ENCODE measurements at places on chromosomes 11 and 22.
A peak's percentile ranks its signal among the peaks of the same experiment; 100 is the strongest.

DNA sequence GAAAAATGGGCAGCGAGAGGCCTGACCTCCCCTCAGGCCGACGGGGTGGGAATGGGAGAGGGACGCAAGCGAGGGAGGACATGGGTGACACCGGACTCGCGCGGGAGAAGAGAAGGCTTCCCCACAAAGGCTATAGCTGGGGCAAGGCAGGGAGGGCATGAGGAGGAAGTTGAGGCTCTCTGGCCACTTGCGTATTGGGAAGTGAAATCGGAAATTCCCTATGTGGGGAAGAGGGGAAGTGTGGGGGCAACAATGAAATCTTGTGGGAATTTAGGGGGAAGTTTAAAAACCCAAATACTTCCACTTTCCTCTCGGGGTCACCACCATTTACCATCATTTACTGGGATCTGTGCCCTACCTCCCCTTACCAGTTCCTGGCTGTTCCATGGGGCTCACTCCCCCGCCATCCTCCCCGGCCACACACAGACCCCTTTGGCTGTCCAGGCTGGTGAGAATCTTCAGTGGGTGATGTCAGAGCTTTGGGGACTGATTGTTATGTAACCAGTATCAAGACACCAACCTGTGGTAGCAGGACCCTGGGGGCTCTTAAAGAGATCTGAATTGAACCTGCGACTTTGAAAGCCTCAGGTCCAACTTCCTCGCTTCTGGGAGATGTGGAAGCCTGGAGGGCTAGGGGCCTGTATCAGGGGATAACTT lies 951 bp upstream of the EHD1 start:
- DNase-seq, result no peak

- DNase-seq, result no peak
Measured at GRCh38 chr11:130781931-130782330, 134.3 kb downstream of the SNX19 start.

DNA sequence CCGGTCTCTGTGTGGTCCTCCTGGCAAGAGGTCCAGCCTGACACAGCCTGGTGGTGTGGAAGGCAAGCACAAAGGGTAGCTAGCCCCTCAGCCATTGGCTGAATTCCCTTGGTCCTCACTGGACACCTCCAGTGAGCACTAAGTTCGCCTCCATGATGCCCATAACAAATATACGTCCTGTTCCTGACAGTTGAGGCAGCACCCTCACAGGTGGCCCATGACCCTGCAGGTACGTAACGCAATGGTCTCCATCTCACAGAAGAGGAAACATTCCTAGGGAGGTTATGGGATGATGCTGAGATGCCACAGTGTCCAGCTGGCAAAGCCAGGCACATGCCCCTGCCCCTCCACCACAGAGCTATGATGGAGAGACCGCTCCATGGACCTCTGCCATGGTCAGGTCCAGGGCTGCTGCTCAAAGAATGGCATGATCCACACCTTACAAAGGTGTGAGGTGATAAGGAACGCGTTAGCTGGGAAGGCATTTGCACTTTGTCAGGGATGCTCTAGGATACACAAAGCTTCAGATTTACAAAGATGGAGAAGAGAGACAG lies 1.4 kb upstream of the GNAZ start:
- DNase-seq, result no peak

GRCh38 chr11:64654958-64655541 lies 64.0 kb downstream of the SLC22A12 start:
- no peak for DNase-seq

DNA sequence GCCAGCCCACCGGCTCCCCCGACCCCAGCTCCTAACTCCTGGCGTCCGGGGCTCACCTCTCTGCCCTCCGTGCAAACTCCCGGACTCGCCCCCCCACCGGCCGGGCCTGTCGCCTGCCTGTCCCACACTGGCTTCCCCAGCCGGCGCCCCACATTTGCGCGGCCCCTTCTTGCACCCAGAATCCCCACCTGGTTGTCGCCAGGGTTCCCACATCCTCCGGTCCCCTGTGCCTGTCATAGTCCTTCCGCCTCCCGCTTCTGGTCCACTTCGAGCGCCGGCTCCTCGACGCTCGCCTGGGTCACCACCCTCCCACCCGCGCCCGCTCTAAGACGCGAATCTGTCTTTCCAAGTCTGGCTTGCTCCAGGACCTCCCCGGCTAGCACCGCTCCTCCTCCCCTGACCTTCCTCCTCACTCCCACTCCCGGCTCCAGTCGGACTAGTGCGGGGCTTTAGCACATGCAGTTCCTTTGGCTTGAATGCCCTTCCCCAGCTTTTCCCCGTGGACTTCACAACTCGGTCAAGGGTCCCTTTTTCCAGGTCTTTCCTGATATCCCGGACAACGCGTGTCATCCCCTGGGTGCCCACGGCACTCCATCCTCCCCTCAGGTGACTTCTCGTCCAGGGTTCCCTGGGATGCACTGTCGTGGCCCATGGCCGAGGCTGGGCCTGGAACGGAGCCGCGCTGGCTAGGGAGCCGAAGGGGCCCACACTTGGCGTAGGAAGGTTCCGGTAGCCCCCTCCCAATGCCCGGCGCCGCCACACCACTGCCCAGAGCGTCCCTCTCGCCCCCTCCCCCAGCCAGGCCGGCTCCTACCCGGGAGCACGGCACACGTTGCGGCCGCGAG lies 635 bp downstream of the SCARF2 start:
- no peak for DNase-seq

DNA sequence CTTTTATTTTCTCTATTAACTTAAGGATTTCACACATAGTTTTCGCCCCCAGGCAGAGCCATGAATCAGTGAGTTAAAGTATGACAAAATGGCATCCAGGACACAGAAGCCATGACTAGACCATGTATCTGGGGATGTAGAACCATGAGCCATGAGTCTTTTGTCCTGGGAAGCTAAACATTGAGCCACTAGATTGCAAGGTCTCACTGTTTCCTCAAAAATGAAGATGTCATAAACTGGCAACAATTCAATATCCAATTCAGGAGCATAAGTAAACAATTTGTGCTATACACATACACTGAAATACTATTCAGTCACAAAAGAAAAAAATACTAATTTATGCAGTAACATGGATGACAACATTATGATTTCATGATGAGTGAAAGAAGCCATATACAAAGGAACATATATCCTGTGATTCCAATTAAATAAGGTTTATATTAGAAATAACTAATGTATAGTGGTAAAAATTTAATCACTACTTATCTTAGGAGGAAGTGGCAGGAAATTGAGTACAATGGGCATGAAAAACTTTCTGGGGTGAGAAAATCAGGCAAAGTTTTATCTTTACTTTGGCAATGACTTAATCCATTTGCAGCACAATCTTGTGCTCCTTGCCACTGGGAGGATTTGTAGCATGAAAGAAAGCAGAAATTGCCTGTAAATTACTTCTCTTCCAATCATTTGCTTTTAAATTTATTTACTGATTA lies 28.5 kb upstream of the CARD16 start:
- no peak for DNase-seq

GRCh38 chr22:23113067-23113846 lies 28.5 kb downstream of the RSPH14 start:
- no peak for DNase-seq

DNA sequence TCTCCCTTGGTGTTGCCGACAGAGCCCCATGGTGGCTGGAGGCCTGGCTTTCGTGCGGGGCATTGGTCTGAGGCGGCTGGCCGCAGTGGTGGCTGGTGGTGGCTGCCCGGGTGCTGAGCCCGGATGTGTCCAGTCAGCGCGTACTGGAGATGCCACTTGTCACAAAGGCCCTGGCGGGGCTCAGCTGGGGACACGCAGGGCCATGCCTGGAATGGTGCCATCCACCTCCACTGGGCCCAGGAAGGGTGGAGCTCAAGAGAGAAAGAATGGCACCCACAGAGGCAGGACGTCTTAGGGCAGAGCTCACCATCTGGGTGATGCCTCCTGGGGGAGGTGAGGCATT lies 92.5 kb downstream of the CEP164 start:
- no peak for DNase-seq

DNA sequence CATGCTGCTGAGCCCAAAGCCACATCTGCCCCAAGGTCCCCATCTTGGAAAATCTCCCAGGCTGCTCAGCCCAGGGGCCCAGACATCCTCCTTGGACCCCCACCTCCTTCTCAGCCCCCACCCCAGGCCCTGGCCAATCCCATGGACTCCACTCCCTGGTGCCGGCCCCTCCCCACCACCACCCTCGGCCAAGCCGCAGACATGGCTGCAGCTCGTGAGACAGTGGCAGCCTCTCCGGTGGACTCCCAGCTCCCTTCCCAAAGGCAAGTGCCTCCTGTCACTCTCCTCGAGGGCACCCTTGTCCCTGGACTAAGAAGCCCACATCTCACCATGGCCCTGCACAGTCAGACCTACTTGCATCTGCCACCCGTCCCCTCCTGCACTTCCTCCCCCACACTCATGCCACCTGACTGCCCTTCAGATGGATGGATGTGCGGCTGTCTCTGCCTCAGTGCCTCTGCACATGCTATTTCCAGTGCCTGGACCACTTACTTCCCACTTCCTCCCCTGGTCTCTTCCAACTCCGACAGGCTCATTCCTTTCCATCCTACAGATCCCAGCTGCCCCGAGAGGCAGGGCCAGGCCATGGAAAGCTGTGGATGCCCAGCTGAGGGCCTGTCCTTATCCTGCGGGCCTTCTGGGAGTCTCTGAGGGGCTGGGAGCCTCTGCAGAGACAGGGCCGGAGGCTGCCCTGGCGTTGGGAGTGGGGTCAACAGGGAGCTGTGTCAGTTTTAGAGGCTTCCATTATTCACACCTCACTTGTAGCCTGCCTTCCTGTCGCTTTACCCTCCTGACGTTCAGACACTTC lies 25.5 kb upstream of the RFPL3 start:
- no peak for DNase-seq

- DNase-seq, result no peak
Measured at GRCh38 chr11:41405812-41406211, 53.6 kb downstream of the LRRC4C start.

GRCh38 chr11:84581083-84581482 lies 1046.1 kb downstream of the DLG2 start:
- DNase-seq, result no peak

GRCh38 chr11:66598993-66599392 lies 6.0 kb downstream of the CCS start:
- no peak for DNase-seq

DNA sequence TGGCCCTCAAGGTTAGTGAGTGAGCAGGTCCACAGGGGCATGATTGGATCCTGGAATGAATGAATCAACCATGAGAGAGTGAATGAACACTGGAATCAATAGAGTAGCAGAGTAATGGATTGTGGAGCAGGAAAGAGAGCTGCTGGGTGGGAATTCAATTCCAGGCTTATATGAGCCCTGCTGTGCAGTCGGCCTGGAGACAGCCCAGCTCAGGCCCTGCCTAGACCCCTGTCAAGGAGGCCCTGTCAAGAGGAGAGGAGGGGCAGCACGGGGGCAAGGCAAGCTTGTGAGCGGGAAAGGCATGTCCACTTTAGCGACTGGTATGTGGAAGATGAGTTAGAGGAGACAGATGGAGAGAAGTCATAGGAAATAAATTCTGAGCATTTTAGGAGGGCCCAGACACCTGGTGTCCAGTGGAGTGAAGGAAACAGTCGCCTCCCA lies 1.3 kb upstream of the FOLR1 start:
- no peak for DNase-seq

DNA sequence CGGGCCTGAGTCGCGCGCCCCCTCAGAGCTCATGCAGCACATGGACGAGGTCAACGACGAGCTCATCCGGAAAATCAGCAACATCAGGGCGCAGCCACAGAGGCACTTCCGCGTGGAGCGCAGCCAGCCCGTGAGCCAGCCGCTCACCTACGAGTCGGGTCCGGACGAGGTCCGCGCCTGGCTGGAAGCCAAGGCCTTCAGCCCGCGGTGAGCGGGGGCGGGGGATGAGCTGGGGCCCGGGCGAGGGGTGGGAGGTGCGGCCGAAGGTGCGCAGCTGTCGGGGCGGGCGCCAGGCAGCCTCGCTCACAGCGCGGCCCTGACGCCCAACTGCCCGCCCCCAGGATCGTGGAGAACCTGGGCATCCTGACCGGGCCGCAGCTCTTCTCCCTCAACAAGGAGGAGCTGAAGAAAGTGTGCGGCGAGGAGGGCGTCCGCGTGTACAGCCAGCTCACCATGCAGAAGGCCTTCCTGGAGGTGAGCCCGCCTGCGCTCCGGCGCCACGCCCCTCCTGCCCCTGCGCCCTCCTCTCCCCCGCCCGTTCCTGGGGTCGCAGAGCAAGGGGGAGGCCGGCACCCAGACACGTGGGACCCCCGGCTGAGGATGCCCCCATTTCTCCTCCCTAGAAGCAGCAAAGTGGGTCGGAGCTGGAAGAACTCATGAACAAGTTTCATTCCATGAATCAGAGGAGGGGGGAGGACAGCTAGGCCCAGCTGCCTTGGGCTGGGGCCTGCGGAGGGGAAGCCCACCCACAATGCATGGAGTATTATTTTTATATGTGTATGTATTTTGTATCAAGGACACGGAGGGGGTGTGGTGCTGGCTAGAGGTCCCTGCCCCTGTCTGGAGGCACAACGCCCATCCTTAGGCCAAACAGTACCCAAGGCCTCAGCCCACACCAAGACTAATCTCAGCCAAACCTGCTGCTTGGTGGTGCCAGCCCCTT lies 20.5 kb downstream of the EPS8L2 start:
- DNase-seq, result peak; percentile 38

DNA sequence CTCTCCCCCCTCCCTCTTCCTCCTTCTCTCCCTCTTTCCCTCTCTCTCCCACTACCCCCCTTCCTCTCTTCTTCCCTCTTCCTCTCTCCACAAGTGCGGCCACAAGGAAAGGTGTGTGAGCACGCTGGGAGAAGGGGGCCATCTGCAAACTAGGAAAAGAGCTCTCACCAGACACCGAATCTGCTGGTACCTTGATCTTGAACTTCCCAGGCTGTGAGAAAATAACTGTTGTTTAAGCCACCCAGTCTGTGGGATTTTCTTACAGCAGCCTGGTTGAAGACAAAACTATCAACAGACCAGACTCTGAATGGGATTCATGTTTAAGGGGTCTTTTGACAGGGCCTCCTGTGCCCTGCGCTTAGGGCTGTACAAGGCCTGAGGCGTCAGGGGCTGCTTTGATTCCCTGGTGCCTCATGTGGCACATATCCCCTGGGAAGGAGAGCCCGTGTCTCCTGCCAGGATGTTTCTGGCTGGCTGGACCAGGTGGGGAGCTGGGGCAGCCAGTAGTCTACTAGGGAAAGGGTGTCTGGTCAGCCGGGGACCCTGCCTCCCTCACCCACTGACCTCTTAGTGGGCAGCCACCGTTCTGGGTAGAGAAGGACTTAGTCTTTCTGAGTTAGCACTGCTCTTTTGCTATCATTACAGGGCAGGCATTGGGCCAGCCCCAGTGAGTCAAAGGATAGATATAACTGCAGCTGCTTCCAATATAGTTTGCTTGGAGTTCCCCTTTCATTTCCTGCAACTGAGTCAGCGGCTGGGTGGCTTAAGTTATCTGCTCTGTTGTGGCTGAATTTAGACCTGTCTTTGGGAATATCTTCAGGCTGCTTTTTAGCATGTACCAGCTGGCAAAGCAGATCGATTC lies 6.2 kb downstream of the PANX1 start:
- no peak for DNase-seq
